Gastroesophageal sphincter (tissue), 4 donors: ENCODE measurements at places on chromosomes 5 and 9.

DNA sequence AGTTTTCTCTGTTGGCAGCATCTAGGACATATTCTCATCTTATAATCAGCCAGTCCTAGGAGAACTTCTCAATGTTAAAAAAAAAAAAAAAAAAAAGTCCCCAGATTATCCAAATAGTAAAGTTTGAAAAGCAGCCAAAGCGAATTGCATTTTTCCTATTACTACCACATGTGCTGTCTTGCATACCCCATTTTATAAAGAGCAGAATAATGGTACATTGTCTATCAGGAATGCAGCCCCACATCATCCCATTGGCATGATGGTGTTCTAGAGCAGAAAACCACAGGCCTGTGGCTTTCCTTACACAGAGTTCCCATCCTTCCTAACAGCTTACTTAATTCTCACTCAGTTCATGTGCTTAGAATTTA, 381.6 kb downstream of the TMEM38B start:
- no peaks in the 10 kb centered on the region for H3K36me3 ChIP-seq
- H3K27me3 ChIP-seq = no peaks in the 10 kb centered on the region
- no peaks in the 10 kb centered on the region for H3K4me1 ChIP-seq
- H3K27ac ChIP-seq = no peak overlapping the region
- ATAC-seq = no peak
- no peak overlapping the region for H3K4me3 ChIP-seq

DNA sequence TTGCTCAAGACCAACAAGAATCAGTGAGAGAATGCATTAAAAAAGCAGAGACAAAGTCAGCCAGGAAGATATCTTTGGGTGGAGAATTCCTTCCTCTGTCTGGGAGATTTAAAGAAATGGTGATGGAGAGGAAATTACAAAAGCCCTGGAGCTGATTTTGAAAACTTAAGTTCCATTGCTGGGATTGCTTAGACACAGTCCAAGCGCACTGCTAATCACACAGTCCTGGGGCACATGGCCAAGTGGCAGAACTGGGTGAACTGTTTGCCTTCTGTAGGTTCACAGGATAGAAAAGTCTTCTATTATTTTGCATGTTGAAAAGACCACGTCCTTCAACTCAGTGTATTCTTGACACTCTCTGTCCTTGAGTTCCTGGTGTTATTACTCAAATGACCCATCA, 284.9 kb upstream of the FBXL7 start:
- H3K27me3 ChIP-seq = no peaks in the 10 kb centered on the region
- ATAC-seq = no peak
- no peak overlapping the region for H3K4me3 ChIP-seq

DNA sequence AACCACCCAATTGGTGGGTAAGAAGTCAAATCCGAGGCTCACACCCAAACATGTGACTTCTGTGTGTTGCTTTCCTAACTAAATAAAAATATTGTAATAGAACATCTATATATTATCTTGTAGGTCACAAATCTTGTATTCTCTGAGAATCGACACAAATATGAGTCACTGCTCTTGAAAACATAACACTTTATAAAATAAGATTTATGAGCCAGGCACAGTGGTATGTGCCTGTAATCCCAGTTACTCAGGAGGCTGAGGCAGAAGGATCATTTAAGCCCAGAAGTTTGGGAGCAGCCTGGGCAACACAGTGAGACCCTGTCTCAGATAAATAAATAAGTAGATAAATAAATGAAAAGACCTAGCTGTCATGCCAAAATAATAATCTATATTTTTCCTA, 624.1 kb downstream of the ANXA1 start:
- H3K27ac ChIP-seq = no peak overlapping the region
- H3K27me3 ChIP-seq = no peaks in the 10 kb centered on the region
- H3K4me1 ChIP-seq = no peaks in the 10 kb centered on the region
- no peaks in the 10 kb centered on the region for H3K36me3 ChIP-seq
- H3K4me3 ChIP-seq = no peak overlapping the region

- no peak for ATAC-seq
- no peaks in the 10 kb centered on the region for H3K27me3 ChIP-seq
- no peaks in the 10 kb centered on the region for H3K4me1 ChIP-seq
- H3K4me3 ChIP-seq = no peak overlapping the region
- no peaks in the 10 kb centered on the region for H3K36me3 ChIP-seq
Observed at GRCh38 chr5:123227216-123227615, 138.2 kb downstream of the PRDM6 start.

GRCh38 chr9:129648764-129649115, 6.8 kb upstream of the ASB6 start:
- peaks cover under 1% of the 10 kb centered on the region for H3K4me1 ChIP-seq
- H3K36me3 ChIP-seq = no peaks in the 10 kb centered on the region
- no peaks in the 10 kb centered on the region for H3K27me3 ChIP-seq
- no peak overlapping the region for H3K27ac ChIP-seq
- no peak for ATAC-seq
- no peak overlapping the region for H3K4me3 ChIP-seq

GRCh38 chr5:110077147-110077546, 387.4 kb downstream of the MAN2A1 start:
- H3K27ac ChIP-seq = no peak overlapping the region
- no peaks in the 10 kb centered on the region for H3K4me1 ChIP-seq
- ATAC-seq = no peak
- no peak overlapping the region for H3K4me3 ChIP-seq

DNA sequence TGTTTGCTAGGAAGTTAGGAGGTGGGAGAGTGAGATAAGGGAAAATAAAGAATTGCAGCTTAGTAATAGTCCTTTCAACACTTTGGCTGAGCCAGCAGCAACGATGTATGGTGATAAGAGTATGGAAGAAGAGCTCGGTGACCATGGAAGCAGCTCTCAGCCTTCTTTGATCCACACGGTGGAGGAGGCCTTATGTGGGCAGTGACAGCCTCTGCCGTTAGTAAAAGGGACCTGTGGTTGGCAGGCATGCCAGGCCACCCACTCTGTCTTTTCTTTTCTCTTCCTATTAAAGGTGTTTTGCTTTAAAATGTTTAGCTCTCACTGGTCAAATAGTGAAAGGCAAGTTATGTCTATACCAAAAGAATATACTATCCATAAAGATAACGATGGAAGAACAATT, 7.7 kb downstream of the RGS7BP start:
- no peaks in the 10 kb centered on the region for H3K36me3 ChIP-seq
- ATAC-seq = no peak
- no peaks in the 10 kb centered on the region for H3K27me3 ChIP-seq
- no peaks in the 10 kb centered on the region for H3K4me1 ChIP-seq

DNA sequence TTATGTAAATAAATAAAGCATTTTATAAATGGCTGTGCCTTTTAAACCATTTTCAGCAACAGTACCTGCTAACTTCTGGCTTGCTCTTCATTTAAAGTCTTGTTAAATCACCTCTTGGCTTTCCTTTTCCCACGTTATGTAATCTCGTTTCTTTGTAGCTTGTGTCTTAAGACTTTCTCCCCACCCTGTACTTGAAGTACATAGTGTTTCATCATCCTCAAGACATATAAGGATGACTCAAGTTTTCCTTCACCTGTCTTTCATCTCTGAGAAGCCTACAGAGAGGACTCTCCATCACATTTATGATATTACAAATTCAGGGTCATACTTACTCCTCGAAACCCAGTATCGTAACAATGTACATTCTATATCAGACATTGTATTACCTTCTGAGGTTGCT, 33.9 kb downstream of the PRELID2 start:
- no peak for ATAC-seq
- H3K4me3 ChIP-seq = no peak overlapping the region
- no peaks in the 10 kb centered on the region for H3K27me3 ChIP-seq
- H3K27ac ChIP-seq = no peak overlapping the region
- peaks cover 30% of the 10 kb centered on the region for H3K36me3 ChIP-seq

DNA sequence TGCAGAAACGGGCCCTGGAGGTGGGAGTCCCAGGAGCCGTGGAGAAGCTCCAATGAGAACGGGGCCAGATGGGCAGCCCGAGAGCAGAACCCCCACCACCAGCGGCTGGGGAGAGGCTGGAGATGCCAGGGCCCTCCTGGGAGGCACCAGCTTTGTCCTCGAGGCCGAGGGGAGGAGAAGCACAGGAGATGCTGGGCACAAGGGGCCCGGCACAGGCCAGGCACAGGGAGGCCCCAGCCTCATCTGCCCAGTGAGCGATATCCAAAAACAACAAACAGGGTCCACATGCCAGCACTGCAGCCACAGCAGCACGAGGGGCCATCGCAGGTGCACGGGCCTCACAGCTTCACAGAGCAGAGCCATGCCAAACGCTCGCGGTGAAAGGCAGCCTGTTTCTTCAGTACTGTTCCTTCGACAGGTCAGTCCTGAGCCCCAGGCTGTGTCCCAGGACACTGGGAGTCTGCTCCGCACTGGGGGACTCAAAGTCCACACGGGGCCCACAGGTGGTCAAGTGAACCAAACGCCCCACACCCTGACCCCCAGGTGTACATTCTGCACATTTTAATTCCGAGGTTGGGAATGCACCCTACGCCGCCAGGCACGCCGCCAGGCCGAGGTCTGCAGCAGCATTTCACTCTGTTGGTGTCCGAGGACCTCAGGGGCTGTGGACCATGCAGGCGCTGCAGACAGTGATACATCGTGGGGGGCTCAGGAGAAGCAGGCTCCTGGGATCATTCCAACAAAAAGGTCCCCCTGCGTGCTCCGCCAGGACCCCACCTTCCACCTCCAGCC, 9.5 kb downstream of the LPCAT1 start:
- H3K4me3 ChIP-seq = no peak overlapping the region
- H3K36me3 ChIP-seq = no peaks in the 10 kb centered on the region
- H3K4me1 ChIP-seq = no peaks in the 10 kb centered on the region
- H3K27me3 ChIP-seq = no peaks in the 10 kb centered on the region
- ATAC-seq = no peak
- no peak overlapping the region for H3K27ac ChIP-seq

- no peaks in the 10 kb centered on the region for H3K4me1 ChIP-seq
- H3K27me3 ChIP-seq = peaks cover 53% of the 10 kb centered on the region
- H3K4me3 ChIP-seq = no peak overlapping the region
- H3K36me3 ChIP-seq = no peaks in the 10 kb centered on the region
- H3K27ac ChIP-seq = no peak overlapping the region
- ATAC-seq = no peak
Observed at GRCh38 chr9:131781069-131781468, 41.2 kb upstream of the RAPGEF1 start.

DNA sequence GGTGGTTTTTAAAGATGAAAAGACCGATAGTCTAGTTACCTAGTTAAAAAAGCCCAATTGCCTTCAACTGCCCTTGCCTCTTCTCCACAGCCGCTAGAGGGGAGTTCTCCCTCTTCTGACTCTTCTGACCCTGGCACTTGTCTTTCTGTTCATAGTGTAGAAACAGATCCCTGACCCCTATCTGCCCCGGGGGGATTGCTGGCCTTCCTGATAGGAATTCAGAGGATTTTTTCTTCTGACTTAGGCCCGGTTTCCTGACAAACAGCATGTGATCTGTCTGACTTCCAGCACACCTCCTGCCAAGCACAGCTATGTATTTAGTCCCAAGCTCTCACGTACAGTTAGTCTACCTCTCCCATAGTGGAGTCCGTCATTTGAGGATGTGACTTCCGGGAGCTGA, 5.0 kb upstream of the TMEM268 start:
- H3K27ac ChIP-seq = no peak overlapping the region
- no peaks in the 10 kb centered on the region for H3K4me1 ChIP-seq
- ATAC-seq = no peak
